Caco-2 (cell line): ENCODE measurements at places on chromosomes 2 and 18. TPM values are rescaled to one million over a fixed set of nuclear protein-coding genes. Genes with fewer than 3 reads are reported as not detected.

GRCh38 chr2:195168369-195168768, 488.7 kb upstream of the SLC39A10 start:
- H3K36me3 ChIP-seq, result no peaks in the 10 kb centered on the region
- no peak overlapping the region for H3K27ac ChIP-seq
- H3K4me3 ChIP-seq, result no peak overlapping the region
- H3K27me3 ChIP-seq, result no peaks in the 10 kb centered on the region
- no peak for DNase-seq

DNA sequence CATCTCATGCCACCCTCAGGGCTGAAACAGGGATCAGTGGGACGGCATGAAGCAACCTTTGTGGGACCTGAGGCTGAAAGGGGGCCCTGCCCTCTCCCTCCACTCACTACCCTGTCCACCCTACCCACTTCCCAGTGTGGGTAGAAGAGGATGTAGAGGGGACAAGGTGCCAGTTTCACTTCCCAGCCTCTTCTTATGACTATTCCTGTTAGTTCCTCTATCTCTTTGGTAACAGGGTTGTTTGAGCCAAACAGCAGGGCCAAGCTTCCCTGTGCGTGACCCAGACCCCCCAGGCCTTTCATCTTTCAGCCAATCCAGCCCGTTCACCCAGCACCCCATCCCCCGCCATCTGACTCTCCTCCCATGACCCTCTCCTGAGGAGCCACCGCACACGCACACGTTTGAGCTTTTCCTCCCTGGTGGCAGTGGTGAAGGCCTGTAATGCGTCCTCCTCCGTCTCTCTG, 82.3 kb downstream of the STPG4 start:
- H3K36me3 ChIP-seq, result peaks cover 1% of the 10 kb centered on the region; the same call in 1 of the 2 replicates
- peak overlapping the region; percentile 88 for H3K27ac ChIP-seq
- no peak overlapping the region for H3K4me3 ChIP-seq
- H3K4me1 ChIP-seq, result peaks cover 63% of the 10 kb centered on the region
- DNase-seq, result no peak
- no peaks in the 10 kb centered on the region for H3K27me3 ChIP-seq

The ARL4C gene
- total RNA-seq, result 76.0 and 81.2 TPM in 2 replicates

The SULT1C2 gene
- total RNA-seq, result 0.86 and 1.4 TPM in 2 replicates

The ARHGAP28 gene
- total RNA-seq, result 92.2 and 118 TPM in 2 replicates

GRCh38 chr18:78001811-78002210, 752.2 kb downstream of the GALR1 start:
- H3K4me3 ChIP-seq, result no peak overlapping the region
- H3K27ac ChIP-seq, result no peak overlapping the region
- H3K27me3 ChIP-seq, result no peaks in the 10 kb centered on the region

DNA sequence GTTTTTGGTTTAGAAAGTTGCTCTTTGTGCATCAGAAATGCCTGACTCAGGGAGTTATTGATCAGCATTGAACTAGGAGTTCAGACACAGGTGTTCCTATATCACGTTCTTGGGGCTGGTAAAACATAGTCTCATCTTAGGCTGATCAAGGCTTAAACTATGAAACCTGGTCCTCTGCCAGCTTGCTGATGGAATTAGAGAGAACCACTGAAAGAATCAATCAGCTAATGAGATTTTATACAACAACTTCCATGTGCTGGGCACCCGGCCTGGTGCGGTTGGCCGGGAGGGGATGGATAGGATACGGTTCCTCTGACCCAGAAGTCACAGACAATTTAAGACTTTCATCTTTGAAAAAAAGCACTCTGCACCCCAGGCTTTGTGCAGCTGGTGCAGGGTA, 164.9 kb downstream of the RDH14 start:
- H3K4me1 ChIP-seq, result no peaks in the 10 kb centered on the region; the same call in 1 of the 2 replicates
- no peaks in the 10 kb centered on the region for H3K36me3 ChIP-seq
- no peak for DNase-seq
- no peak overlapping the region for H3K27ac ChIP-seq

- peaks cover 14% of the 10 kb centered on the region for H3K4me1 ChIP-seq
- H3K27ac ChIP-seq, result no peak overlapping the region
- H3K36me3 ChIP-seq, result no peaks in the 10 kb centered on the region
Measured at GRCh38 chr18:54183390-54183789, 41.1 kb downstream of the MBD2 start.

- no peak overlapping the region for H3K4me3 ChIP-seq
- H3K4me1 ChIP-seq, result no peaks in the 10 kb centered on the region
- no peak overlapping the region for H3K27ac ChIP-seq
- H3K27me3 ChIP-seq, result no peaks in the 10 kb centered on the region
- H3K36me3 ChIP-seq, result no peaks in the 10 kb centered on the region
Measured at GRCh38 chr2:167069855-167070254, 181.6 kb downstream of the XIRP2 start.

GRCh38 chr2:240142859-240143258, 2.4 kb upstream of the OTOS start:
- H3K36me3 ChIP-seq, result no peaks in the 10 kb centered on the region
- no peaks in the 10 kb centered on the region for H3K4me1 ChIP-seq
- no peaks in the 10 kb centered on the region; the same call in 1 of the 2 replicates for H3K27me3 ChIP-seq
- no peak for DNase-seq

- DNase-seq, result no peak
- peaks cover 2% of the 10 kb centered on the region for H3K4me1 ChIP-seq
- no peaks in the 10 kb centered on the region for H3K36me3 ChIP-seq
- H3K27me3 ChIP-seq, result no peaks in the 10 kb centered on the region
Measured at GRCh38 chr2:159375241-159375640, 88.7 kb upstream of the WDSUB1 start.

- H3K36me3 ChIP-seq, result peaks cover 7% of the 10 kb centered on the region
- H3K4me1 ChIP-seq, result no peaks in the 10 kb centered on the region
- H3K27ac ChIP-seq, result no peak overlapping the region
- no peak for DNase-seq
- H3K4me3 ChIP-seq, result no peak overlapping the region
Measured at GRCh38 chr18:76892832-76893231, 70.5 kb downstream of the ZNF236 start.

DNA sequence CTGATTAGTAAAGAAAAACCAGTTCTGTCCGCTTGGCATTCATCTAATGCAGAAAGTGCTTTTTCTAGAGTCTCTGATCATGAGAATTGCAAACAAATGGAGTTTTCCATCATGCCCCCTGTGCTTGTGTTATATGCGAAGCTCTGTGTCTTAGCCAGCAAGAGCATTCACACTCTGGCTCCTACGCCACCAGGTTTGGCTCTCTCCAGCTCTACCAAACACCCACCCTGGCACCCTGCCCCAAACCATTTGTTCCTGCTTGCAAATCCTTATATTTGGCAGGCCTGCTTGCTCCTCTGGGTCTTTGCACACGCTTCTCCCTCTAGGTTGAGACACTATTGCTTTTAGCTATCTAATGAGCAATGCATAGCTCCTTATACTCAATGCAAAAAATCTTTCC, 204.1 kb upstream of the CYRIA start:
- no peak for DNase-seq
- no peaks in the 10 kb centered on the region for H3K4me1 ChIP-seq
- H3K4me3 ChIP-seq, result no peak overlapping the region
- no peaks in the 10 kb centered on the region for H3K27me3 ChIP-seq
- H3K36me3 ChIP-seq, result no peaks in the 10 kb centered on the region
- H3K27ac ChIP-seq, result no peak overlapping the region

- no peak overlapping the region for H3K4me3 ChIP-seq
- H3K27ac ChIP-seq, result no peak overlapping the region
- no peak for DNase-seq
- no peaks in the 10 kb centered on the region for H3K36me3 ChIP-seq
- H3K4me1 ChIP-seq, result no peaks in the 10 kb centered on the region
Measured at GRCh38 chr2:234066587-234066986, 16.1 kb downstream of the SPP2 start.

DNA sequence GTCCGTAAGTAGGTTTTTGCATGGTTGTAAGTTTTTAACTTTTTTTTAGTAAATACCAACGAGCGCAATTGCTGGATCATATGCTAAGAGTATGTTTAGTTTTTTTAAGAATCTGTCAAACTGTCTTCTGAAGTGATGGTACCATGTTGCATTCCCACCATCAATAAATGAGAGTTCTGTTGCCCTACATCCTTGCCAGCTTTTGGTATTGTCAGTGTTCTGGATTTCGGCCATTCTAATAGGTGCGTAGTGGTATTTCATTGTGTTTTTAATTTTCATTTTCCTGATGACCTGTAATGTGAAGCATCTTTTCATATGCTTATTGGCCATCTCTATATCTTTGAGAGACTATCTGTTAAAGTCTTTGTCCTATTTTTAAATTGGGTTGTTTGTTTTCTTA, 114.3 kb downstream of the LDLRAD4 start:
- H3K4me1 ChIP-seq, result no peaks in the 10 kb centered on the region
- H3K36me3 ChIP-seq, result no peaks in the 10 kb centered on the region
- H3K27ac ChIP-seq, result no peak overlapping the region
- no peak for DNase-seq
- H3K27me3 ChIP-seq, result no peaks in the 10 kb centered on the region

GRCh38 chr2:95342556-95343320, 45.6 kb downstream of the KCNIP3 start:
- no peaks in the 10 kb centered on the region; the same call in 1 of the 2 replicates for H3K27me3 ChIP-seq
- no peak for DNase-seq
- no peak overlapping the region for H3K4me3 ChIP-seq
- H3K27ac ChIP-seq, result no peak overlapping the region
- H3K36me3 ChIP-seq, result no peaks in the 10 kb centered on the region

GRCh38 chr18:9989481-9989880, 75.7 kb downstream of the VAPA start:
- no peak overlapping the region for H3K4me3 ChIP-seq
- no peaks in the 10 kb centered on the region for H3K4me1 ChIP-seq
- no peaks in the 10 kb centered on the region for H3K27me3 ChIP-seq
- no peaks in the 10 kb centered on the region for H3K36me3 ChIP-seq

GRCh38 chr2:221674446-221674845, 102.3 kb upstream of the EPHA4 start:
- H3K4me3 ChIP-seq, result no peak overlapping the region
- H3K4me1 ChIP-seq, result no peaks in the 10 kb centered on the region
- H3K27me3 ChIP-seq, result no peaks in the 10 kb centered on the region
- DNase-seq, result no peak

The PARD6G gene
- 1.0 and 1.3 TPM in 2 replicates for total RNA-seq

The ATP6V1B1 gene
- 2.6 and 4.0 TPM in 2 replicates for total RNA-seq

DNA sequence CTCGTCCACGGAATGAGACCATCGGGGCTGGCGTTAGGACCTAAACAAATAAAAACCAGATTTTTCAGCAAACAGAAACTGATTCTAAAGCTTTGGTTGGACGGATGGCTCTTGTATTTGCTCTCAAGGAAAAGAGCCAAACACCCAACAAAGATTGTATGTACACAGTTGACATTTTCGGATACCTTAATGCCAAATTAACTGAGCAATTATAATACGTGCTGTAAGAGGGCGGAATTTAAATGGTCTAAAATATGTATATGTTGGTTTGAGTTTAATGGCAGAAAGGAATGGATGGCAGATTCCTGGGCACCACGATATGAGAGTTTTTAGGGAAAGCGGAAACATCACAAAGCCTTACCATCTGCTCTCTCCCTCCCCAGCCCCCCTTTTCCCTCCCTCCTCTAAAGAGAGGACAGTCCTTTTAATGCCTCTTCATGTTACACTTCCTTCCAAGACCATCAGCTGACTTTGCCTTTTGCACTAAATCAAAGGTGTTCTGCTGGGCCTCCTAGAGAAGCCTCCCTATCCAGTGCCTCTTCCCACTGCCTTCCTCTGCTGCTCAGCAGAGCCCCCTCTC, 33.3 kb downstream of the STAT1 start:
- H3K27me3 ChIP-seq, result no peaks in the 10 kb centered on the region
- no peak for DNase-seq
- peak overlapping the region; percentile 64 for H3K27ac ChIP-seq
- peaks cover 11% of the 10 kb centered on the region for H3K4me1 ChIP-seq
- no peak overlapping the region for H3K4me3 ChIP-seq

The ZNF396 gene
- total RNA-seq, result 0.35 and 0.61 TPM in 2 replicates

GRCh38 chr2:231017231-231017598, 20.1 kb upstream of the C2orf72 start:
- H3K27me3 ChIP-seq, result no peaks in the 10 kb centered on the region
- H3K27ac ChIP-seq, result peak overlapping the region; percentile 79
- peaks cover 44% of the 10 kb centered on the region for H3K4me1 ChIP-seq
- no peak for DNase-seq

The IL1R2 gene
- total RNA-seq, result 10.1 and 15.5 TPM in 2 replicates

GRCh38 chr2:74026687-74027241, 42.1 kb downstream of the TET3 start:
- H3K4me1 ChIP-seq, result no peaks in the 10 kb centered on the region; the same call in 1 of the 2 replicates
- no peaks in the 10 kb centered on the region for H3K36me3 ChIP-seq
- DNase-seq, result no peak
- H3K27ac ChIP-seq, result no peak overlapping the region

GRCh38 chr2:39837856-39838453, 58.9 kb upstream of the THUMPD2 start:
- H3K27ac ChIP-seq, result no peak overlapping the region
- no peak overlapping the region for H3K4me3 ChIP-seq
- H3K27me3 ChIP-seq, result no peaks in the 10 kb centered on the region
- H3K36me3 ChIP-seq, result no peaks in the 10 kb centered on the region

The TDRD15 gene
- not detected in 2 replicates for total RNA-seq

DNA sequence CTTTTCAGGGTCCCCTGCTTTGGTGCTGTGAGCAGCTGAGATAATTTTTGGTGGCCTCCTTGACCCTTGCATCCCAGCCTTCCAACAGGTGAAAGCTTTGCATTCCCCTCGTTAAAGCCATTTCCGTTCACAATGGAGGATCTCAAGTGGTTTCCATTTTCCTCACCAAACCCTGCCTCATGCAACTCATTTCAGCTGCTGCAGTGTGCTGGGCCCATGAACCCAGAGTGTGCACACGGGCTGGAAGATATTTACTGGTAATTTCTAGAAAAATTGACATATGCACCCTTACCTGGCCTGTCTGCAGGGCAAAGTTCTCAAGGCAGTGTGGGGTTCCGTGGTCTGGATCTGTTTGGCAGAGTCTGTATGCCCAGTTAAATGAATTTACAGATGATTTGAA, 246.8 kb upstream of the HS6ST1 start:
- H3K27ac ChIP-seq, result no peak overlapping the region
- no peaks in the 10 kb centered on the region for H3K4me1 ChIP-seq
- H3K27me3 ChIP-seq, result no peaks in the 10 kb centered on the region
- H3K36me3 ChIP-seq, result no peaks in the 10 kb centered on the region
- DNase-seq, result no peak
